Activated naive CD8-positive, alpha-beta T cell treated with anti-CD3 and anti-CD28 coated beads for 36 hours (primary cell): ENCODE measurements at places on chromosomes 16 and 17.

DNA sequence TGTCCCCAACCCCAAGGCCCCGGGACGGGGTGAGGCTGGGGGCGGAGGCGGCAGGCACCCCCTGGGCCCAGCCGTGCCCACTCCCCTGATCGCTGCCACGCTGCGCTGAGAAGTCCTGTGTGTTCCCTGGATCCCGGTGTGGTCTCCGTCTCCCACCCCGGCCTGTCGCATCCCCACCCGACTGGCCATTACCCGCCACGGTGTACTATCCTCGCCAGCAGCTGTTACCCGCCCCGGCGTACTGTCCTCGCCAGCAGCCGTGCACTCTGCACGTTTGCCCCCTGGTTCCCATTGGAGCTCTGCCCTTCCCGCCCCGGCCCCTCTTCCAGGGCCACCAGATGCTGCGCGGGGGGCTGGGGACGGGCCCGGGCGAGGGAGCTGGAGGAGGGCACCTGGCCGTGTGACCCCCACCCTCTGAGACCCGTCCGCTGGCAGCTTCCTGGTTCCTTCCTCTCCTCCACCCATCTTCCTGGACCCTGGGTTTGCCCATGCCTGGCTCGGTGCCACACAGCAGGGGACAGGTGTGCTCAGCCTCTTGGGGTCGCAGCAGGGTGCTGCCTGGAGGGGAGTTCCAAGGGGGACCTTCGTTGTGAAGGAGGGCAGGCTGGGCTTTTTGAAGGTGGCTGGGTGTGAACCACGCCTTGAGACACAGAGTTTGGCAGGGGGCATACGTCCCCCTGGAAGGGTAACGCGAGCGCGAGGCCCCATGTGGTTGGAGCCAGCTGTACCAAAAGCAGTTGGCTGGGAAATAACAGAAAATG is 19.7 kb downstream of the BAHCC1 start:
- no peak for DNase-seq

DNA sequence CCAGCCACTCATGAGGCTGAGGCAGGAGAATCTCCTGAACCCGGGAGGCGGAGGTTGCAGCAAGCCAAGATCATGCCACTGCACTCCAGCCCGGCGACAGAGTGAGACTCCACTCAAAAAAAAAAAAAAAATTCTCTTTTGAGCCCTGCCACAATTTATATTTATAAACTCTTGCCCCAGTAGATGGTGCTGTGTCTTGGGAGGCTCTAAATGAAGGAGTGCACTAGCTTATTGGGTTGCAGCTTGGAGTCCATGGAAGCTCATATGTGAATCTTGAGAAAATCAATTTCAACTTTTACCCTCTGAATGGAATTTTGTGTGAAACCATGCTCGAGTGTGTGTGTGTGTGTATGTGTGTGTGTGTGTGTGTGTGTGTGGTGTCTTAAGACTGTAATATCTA is 420.1 kb downstream of the HS3ST4 start:
- no peak for DNase-seq

GRCh38 chr17:34671191-34671590 is 91.8 kb downstream of the TMEM132E start:
- DNase-seq = no peak

- DNase-seq = no peak
Observed at GRCh38 chr16:67517661-67518423, 10.8 kb upstream of the RIPOR1 start.

- no peak for DNase-seq
Observed at GRCh38 chr16:54325616-54326265, 39.2 kb upstream of the IRX3 start.

GRCh38 chr17:12007466-12007865 is 10.2 kb upstream of the ZNF18 start:
- no peak for DNase-seq

DNA sequence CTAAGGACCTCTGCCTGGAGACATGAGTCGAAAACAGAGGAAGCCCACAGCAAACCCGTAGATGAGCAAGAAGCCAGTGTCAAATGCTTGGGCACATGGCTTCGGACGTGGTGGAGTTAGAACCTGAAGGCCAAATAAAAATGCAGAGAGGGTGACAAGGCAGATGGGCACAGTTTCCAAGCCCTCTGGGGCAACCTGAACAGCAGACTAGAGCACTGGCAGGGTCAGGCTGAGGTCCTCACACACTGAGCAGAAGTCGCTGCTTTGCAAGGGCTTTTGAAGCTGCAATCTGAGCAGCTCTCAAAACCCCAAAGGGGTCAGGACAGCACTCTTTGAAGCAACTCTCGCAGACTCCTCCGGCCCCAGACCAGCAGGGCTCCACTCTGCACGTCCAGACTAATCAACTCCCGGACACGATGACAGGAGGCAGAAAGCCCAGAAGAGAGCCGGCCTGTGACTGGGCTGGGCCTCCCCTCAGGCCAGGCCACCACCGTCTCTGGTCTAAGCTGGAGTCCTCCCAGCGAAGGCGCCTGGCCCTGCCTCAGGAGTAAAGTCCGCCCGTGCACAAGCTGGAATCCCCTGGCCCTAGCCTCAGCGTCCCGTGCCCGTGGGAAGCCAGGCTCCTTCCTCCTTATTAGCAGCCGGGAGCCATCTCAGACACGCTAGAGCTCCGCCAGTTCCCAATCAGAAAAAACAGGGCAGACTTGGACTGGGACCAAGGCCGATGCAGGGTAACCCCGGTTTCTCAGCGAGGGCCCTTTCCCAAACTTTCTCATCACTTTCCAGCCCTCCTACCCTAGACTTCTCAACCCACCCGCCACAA is 924 bp downstream of the SMARCD2 start:
- DNase-seq = no peak

DNA sequence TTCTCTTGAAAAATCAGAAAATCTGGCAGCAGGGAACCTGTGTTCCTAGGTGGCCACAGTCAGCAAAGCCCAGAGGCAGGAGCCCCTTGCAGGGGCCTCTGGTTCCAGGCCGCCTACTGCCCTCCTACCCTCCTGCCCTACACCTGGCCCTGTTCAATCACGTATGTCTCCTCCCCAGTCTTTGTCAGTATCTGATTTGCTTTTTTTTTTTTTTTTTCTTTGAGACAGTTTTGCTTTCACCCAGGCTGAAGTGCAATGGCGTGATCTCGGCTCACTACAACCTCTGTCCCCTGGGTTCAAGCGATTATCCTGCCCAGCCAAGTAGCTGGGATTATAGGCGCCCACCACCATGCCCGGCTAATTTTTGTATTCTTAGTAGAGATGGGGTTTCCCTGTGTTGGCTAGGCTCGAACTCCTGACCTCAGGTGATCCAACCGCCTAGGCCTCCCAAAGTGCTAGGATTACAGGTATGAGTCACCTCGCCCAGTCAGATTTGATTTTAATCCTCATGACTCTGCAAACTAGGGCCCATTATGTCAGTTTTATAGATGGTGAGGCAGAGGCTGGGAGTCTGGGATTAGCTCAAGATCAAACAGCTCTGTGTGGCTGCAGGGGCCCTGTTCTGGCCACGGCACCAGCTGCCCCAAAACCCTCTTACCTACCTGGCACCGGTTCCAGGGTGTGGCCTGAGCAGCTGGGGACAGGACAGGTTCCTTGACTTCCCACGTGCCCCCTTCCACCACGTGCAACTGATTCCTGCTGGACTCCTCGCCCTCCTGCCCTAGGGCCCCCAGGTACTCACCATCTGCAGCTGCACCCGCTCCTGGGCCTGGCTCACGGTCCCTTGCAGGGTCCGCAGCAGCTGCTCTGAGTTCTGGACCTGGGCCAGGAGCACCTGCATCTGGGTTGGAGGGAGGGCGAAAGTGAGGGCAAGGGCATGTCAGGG is 14.7 kb downstream of the RABEP2 start:
- DNase-seq = no peak

DNA sequence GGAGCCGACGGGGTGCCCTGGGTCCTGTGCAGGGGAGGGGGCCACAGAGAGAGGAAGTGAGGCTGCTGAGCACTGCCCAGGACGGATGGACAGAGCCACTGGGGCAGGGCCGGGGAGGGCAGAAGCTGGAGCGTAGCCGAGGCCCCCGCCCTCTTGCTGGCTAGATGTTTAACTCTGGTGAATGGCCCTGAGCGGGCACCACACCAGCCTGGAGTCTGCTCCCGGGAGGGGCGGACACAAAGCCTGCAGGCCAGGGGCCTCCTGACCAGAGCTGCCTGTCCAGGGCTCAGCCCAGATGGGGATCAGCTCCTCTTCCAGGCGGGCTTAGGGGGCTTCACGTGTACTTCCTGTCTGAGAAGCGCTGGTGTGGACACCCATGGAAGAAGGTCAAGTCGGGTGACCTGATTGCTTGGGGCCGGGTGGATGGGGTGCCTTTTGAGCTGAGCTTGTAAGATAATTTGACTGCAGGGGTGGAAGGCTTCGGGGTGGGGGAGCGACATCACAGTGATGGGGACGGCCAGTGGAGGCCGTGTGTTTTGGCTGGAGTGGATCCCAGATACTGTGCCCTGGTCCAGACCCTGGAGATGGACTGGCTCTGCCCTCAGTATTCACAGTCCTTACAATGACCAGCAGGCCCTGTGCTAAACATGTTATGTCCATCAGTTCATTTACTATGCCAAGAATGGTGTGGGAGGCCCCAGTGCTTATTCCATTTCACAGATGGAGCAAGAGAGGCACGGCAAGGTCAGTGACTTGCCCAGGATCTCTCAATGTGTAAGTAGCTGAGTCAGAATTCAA is 33.7 kb upstream of the CIBAR2 start:
- no peak for DNase-seq

DNA sequence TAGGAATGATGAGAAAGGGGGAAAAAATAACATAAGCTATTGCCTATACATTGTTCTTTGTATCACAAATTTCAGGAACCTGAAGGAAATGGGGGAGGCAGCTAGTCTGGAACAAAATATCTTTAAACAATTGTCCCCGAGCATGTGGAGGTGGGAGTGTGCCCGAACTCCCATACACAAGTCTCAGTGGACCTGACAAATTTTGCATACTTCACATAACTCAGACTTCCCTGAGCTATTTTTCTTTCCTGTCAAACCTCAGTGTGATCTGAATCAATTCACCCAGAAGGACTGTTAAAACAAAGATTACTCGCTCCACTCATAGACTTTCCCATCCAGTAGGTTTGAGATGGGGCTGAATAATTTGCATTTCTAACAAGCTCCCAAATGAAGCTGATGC is 1.6 kb upstream of the XPO6 start:
- no peak for DNase-seq

DNA sequence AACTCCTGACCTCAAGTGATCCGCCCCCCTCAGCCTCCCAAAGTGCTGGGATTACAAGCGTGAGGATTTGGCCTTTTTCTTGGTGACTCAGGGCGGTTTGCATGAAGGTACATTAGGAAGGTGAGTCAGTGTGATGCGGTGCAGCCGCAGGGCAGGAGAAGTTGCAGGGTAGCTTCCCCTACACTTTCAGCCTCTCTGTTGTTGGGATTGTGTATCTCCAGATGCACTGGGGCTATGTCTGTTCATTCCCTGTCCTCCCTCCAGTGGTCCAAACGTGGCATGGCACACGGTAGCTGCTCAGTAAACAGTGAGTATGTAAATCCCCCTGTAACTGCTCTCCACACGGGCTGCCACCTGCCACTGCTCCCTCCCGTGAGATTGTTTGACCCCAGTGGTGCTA is 109.1 kb upstream of the CDC42EP4 start:
- DNase-seq = no peak

DNA sequence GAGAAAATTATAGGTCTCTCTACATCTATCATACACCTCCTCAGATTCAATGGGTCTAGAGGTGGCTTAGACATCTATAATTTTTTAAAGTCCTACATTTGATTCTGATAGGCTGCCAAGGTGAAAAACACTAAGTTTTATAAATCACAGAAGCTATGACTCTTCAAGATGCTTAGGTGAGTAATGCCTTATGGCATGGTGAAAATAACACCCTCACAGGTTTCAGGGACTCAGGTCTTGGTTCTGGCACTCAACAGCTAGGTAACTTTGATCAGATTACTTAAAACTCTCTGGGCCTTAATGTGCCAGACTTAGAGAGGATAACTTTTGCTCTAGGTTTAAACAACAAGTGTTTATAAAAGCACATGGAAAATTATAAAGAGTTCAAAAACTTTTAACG is 2.0 kb upstream of the COX10 start:
- DNase-seq = no peak

DNA sequence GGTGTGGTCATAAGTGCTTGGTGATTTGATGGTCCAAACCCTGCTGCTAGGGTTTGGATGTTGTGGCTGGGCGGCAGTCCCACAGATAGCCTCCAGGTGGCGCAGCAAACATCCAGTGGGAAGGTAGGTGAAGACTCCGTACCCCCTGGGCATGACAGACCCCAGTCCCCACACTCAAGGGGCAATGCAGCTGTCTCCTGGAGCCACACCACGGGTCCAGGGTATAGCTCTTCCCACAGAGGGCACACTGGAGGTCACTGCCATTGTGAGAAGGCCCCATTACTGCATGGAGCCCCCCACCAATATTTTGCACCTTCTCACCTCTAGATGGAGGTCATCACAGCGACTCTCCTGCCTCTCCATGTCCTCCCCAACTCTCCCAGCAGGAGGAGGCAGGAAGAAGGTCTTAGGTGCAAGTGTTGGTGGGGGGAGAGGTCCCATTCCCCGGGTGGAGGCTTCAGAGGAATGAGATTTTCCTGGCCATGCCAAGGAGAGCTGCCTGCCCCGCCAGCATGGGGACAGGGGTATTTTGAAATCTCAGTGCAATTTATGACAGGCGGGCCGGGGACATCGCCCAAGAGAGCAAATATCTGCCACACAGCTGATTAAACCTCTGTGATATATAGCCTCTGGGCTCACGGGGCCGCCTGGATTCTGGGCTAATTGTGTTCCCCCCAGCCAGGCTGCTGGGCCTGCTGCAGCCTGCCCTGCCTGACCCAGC is 17.1 kb upstream of the C17orf113 start:
- peak; percentile 67 for DNase-seq

DNA sequence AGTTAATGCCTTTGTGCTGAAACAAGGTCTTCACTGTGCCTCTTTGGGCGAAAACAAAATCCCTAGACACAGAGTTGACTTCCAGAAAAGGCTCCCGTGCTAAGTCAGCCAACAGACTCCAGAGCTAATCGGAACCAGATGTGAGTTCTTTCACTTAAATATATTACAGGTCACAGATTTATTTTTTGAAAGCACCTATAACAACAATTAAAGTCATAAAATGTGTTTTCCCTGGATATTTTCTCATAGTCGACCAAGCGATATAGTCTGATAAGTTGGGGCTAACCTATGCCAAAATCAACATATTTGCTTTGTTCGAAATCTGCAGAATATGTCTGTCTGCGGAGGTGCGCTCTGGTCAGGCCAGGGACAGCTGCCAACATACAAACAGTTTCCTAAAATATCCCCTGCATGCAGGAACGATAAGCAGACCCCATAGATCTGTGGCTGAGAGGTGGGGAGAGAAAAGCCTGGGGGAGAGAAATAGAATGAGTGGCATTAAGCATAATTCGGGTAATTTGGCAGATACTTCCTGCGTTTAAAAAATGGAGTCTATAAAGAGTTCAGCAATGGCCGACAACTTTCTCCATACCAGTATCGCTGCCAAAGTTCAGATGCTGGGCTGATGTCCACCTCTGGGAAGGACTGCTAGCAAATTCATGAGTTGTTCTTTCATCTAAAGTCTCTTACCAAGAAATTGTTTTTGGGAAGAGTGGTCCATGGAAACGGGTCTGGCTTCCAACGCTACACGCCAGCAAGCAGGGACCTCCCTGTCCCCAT is 50.8 kb upstream of the MYH10 start:
- DNase-seq = no peak

- DNase-seq = no peak
Observed at GRCh38 chr16:86484240-86484639, 26.1 kb upstream of the FOXF1 start.
